ENCODE measurements at places on chromosomes 16 and 17.
A peak's percentile ranks its signal among the peaks of the same experiment; 100 is the strongest.

- no peak for DNase-seq
These were observed 16.1 kb downstream of the PLCG2 start for GRCh38 chr16:81795193-81795592.

- DNase-seq: no peak
These were observed 19.3 kb upstream of the ITGA2B start for GRCh38 chr17:44408786-44409185.

GRCh38 chr16:48831076-48831722, 221.2 kb upstream of the N4BP1 start:
- DNase-seq: no peak

DNA sequence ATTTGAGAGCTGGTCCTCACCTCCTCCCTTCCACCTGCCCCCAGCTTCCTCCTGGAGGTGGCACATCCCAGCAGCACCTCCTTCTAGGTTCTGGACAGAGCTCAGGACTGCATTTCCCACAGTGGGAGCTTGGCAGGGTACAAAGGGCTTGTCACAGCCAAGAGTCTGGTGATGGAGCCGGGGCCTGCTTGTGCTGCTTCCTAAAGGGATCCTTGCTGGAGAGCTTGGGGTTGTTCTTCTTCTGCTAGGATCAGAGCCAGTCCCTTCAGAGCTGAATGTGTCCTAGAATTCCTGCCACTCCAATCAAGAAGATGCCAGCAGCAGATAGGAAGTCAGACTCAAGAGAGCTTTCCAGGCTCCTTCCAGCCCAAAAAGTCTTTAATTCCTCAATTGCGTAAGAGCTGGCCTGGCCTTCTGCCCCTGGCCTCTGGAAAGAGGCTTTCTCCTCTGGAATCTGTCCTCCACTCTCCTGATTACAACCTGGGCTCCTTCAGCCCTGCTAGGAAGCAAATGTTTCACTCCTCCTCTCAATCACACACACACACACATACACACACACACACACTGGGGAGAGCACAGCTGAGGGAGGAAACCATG, 4.4 kb downstream of the CD300E start:
- DNase-seq: no peak

GRCh38 chr16:74720579-74720978, 19.9 kb upstream of the MLKL start:
- no peak for DNase-seq

DNA sequence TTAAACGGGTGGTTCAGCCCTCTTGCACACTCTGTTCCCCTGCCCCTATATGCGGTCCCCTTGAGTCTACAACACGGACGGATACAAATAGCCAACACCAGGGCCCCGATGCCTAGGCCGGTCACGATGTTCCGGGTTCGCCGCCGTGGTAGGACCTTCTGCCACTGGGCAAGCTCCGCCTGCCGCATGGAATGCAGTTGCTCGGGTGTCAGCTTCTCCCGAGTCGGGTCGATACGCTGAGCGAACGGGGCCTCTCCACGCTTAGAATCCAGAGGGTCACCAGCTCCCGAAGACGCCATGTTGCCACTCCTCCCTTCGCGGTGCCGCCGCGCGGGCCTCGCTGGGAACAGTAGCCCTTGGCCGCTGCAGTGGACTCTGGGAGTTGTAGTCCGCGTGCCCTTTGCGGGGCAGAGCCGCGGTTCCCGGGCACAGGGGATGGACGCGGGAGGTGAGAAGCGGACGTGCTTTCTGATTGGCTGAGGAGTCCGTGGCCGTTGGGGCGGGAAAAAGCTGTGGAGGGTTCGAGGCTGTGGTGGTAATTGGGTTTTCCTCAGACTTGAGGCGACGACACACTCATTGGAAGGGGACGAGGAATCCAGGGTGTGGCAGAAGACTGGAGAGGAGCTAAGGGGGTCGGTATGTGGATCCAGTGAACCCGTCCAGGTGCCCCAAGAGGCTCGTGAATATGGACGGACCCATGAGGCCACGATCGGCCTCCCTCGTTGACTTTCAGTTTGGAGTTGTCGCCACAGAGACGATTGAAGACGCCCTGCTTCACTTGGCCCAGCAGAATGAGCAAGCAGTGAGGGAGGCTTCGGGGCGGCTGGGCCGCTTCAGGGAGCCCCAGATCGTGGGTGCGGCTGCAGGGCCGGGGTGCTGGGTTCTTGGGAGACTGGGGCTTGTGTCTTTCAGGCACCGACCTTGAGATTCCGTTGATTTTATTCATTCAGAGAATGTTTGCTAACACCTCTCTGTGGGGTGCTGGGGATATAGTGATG, at the start of the genes CNTD1 and COA3:
CNTD1 (plus strand) TSS at position 479 of the 998 bp plus-strand sequence; CDS start at position 686, 207 bp downstream.
COA3 (minus strand) TSS at position 322 of the 998 bp plus-strand sequence; CDS start at position 299, 23 bp downstream.
- DNase-seq: peak; percentile 60

Measured in stimulated activated CD4-positive, alpha-beta T cell treated with anti-CD3 and anti-CD28 coated beads, Interleukin-1b, Interleukin-23, amount 100 ng/mL, for 1 hour (primary cell).